HFFc6 (cell line): ENCODE measurements at places on chromosomes 7 and 10.

- no peak for DNase-seq
Observed at GRCh38 chr7:77326131-77326530, 90.0 kb downstream of the GSAP start.

DNA sequence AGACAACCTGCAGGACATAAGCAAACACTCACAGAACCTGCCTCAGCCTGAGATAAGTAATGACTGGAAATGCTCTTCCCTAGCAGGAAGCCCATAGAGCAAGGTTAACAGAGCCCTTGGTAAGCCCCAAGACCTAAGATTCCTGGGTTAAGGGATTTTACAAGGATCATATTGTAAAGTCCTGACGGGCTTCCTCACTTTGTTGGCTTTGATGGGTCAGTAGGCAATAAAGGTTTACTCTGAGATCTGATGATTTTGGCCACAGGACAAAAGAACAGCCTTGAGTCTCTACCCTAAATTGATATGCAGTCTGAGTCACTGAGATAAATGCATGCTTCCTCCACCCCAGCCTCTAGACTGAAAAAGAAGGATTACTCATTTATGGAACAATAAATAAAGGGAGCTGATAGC, 270.8 kb downstream of the HTR7 start:
- DNase-seq = no peak

DNA sequence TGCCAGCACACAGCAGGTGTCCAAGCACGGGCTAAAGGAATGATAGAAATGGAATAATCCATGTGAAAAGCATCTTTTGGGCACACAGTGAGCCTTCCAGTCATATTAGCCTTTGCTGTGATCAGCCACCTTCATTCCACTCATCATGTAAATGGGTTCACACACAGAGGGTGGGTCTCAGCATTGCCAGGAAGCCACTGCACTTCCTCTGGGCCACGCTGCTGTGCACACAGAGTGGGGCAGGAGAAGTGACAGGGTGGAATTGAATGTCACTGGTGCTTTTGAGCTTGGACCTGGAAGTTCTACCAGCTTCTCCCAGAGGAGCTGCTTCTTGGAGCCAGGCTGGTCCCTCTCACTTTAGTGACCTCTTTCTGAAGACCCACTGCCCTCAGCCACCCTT, 203.5 kb downstream of the USP6NL start:
- no peak for DNase-seq

DNA sequence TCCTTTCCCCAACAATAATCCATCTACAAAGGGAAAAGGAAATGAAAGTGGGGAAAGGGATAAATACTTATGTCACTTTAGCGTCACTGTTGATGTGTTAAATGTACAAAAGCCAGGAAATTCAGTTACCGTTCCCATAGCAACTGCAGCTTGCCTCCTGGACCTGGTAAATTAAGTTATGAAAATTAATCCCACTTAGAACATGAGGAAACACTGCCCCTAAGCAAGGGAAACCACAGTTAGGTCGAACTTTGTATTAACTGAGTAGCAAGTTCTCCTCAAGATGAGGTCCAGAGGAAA, 338.2 kb upstream of the AOAH start:
- DNase-seq = no peak

GRCh38 chr10:103763374-103764202, 91.8 kb downstream of the SH3PXD2A start:
- DNase-seq = no peak

DNA sequence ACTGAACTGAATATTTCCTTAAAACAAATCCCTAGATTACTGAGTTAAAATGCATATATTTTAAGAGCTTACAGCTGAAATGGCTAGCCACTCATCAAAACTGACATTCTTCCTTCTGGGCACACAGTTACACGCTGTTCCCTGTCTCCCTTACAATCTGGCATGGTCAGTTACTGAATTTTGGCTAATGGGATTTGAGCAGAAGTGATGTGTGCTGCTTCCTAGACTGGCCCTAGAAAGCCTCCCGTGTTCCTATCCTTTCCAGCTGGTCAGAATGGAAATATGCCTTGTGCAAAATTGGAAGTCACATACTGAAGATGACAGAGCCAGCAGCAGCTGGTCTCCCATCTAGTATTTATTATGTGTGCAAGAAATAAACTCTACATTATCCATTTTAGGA, 128.7 kb upstream of the NAMPT start:
- DNase-seq = no peak

- DNase-seq = no peak
Observed at GRCh38 chr10:121063744-121064143, 212.6 kb downstream of the WDR11 start.

DNA sequence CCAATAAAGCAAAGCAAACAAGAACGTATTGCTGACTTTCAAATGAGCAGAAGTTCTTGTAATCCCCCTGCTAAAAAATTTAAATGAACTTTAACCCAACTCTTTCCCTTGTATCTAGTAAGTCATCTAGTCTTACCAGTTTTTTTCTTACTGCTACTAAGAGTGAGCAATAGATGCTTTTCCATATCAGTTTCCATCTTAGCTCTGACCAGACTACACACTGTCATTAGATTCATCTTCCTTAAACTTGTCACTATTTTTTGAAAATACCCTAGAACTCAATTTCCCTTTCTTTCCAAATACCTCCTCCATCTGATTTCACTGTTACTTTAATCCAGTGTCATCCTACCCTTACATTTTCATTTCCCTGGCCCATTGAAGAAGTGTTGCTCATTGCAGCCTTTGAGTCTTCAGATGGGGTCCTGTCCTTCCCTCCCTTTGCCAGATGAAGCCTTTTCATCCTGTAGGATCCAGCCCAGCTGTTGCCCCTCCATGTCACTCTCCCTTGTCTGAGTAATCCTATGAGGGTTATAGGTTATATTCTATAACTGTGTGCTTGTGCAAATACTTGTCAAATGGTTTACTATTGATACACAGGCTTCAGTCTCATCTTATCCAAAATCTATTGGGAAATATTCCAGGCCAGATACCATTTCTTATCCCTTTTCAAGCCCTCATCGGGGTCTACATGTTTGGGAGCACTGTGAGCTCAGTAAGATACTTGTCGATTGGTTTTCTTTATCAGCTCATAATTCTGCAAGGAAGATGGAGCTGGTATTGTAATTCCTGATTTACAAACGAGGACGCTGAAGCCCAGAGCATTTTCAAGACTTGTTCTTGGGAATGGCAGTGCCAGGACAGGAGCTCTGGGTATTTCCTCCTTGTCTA, 51.5 kb upstream of the ITGB1 start:
- no peak for DNase-seq

DNA sequence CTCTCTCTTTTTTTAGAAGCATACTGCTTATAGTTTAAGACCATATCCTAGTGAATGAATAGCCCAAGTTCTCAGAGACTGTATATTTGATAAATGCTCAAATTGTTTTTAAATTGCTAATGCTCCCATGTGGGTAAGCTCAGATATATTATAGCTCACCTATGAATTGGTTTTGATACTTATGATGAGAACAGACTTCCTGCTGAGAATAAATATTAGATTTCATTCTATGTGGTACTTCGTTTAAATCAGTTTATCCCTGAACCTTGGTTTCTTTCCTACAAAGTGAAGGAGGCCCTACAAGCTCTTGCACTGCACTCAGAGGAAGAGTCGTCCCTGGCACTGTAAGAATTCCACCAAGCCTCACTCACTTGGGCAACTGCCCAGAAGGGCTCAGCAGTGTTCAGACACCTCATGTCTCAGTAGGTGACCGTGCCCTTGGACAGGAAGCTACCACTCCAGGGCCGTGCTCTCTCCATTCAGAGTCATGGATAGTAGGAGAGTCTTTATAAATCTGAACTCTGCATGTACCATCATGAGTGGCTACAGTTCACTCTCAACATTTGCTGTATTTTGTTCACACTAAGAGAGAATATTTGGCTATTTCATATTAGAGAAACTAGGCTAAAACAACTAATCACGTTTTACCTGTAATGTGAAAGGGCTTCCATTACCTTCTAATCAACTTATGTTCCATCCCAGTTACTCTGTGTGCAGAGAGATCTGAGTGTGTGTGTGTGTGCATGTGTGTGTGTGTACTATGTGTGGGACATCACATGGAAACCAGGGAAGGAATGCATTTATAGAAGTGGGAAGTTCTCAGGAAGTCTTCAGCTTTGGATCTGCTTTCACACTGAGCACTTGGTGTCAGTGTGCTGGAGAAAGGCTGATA, 93.8 kb downstream of the PTPRE start:
- DNase-seq = no peak

DNA sequence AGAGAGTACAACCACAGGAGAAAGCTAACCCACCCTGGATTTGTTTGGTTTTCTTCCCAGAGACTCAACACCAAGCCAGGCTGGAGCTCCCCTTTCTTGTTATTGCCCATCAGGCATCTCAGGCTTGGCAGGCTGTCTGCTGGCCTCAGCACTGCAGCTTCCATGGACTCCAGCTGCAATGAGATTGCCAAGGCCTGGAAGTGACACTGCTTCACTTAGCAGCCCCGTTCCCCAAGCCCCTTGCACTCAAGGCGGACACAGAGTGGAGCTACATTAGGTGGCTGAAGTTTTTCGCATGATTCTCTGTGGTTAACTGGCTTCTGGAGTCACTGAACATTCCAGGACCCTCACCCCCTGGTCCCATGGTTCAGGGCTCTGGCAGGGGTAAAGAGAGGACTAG, 163.1 kb upstream of the GDF10 start:
- peak; percentile 11 for DNase-seq

DNA sequence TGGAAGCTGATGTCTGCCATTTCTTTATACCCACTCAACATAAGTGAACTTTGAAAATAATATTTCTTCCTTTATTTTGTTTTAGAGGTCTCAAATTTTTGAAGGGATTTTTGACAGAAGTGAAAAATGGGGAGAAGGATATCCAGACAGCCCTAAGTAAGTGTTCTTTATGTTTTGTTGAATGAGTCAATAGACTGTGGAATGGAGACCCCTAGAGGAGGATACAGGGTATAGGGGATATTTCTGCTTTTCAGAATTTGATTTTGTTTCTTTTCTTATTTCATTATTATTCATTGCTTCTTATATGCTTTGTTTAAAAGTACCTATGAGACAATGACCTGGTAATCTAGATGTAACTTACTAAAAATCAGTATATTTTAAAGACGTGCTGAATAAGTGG, 34.4 kb downstream of the PLEKHA8 start:
- DNase-seq = peak; percentile 36

GRCh38 chr7:47485640-47486435, 96.1 kb downstream of the TNS3 start:
- DNase-seq = peak; percentile 10

- no peak for DNase-seq
Observed at GRCh38 chr7:97555857-97556421, 175.9 kb upstream of the TAC1 start.

DNA sequence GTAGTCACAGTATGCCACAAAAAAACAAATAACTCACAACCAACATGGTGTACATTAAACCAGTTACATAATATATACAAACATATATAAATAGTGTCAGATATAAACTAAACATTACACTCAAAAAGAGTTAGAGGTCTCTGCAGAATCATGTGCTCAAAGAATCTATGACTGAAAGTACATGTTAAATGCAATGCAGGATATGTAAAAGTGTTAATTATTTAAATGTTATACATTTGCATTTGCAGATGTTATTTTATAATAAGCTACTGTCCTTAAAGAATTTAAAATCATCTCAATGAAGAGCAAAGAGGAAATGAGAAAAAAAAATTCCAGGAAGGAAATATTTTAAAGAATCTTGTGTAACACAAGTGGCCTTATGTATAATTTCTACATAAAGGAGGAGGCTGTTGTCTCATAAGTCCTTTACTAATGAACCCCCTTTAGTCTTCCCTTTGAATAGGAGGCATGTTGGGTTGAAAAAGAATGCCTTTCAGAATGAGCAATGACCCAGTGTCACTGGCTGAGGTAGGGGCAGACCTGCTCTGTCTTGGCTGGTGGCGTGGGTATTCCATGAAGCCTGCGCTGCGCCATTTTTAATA, 148.9 kb downstream of the ITGA8 start:
- no peak for DNase-seq

GRCh38 chr10:813286-813685, 118.2 kb downstream of the LARP4B start:
- DNase-seq = no peak

DNA sequence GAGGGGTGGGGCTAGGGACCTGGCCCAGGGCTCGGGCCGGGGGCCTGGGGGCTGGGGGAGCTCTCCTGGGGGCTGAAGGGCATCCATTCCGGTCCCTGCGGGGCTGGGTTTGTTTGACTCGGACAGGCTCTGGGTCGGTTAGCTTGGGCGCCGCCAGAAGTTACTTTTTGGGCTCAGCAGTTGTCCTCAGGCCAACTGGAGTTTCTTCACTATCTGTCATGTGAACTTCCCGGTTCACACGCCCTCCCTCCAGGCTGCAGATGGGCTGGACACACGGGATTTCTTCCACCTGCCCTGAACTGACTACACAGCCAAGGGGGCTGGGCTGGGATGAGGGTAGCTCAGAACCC, 3.8 kb downstream of the SLC4A2 start:
- peak; percentile 47 for DNase-seq

DNA sequence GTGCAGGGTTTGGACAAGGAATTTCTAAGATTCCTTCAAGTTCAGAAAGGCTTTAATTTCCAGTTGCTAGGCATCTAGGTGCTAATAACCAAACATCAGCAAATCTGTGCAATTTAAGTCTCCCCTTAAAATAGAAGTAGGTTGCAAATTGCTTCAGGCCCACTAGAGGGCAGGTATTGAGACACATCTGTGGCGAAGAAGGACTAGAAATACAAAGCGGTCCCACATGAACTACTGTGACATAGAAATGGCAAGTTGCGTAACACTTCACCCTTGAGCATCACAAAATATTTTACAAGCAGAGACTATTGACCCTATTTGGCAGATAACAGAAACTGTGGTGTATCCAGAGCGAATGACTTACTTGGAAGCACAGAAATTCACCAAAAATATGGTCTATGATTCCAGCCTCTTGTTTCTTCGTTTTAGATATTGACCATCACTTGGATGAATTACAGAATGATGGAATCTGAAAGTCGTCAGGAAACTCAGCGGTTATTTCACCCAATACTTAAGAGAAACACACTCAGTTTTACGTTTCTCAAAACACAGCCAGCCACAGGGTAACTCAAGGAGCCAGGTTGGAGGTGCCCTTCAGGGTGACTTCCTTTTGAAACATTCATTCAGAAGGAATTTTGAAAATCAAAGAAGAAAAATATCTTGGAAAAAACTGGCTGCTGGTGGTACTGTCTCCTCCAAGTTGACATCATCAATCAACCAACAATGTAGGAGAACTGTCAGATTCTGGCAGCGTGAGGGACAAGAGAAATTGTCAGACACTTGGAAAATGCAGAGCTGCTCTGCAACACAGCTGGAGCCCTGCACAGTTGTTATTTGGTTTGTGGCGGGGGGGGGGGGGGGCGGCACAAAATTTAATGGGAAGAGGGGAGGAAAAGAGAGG, 256.3 kb upstream of the MINDY3 start:
- no peak for DNase-seq

- peak; percentile 72 for DNase-seq
Observed at GRCh38 chr10:5575482-5576153, 50.9 kb downstream of the CALML3 start.

DNA sequence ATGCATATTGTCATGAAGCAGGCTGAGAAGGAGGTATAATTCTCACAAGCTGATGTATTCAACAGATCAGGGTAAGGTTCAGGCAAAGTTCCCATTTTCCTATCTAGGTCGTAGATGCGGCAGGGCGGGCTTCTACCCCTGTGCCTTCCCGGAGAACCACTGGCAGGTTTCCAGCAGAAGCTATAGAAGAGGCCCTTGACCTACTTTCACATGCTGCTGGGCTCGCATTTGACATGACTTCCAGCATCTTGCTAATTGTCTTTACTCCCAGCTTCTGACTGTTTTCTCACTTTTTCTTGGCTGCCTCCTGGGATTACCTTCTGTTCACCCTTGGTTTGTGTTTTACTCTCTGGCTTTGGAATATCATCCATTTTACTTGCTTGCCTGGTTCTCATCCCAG, 32.6 kb upstream of the ORC5 start:
- DNase-seq = no peak

- DNase-seq = peak; percentile 42
Observed at GRCh38 chr7:130943336-130943901, 209.4 kb upstream of the KLF14 start.
